ENCODE measurements at places on chromosomes 5 and 9.

DNA sequence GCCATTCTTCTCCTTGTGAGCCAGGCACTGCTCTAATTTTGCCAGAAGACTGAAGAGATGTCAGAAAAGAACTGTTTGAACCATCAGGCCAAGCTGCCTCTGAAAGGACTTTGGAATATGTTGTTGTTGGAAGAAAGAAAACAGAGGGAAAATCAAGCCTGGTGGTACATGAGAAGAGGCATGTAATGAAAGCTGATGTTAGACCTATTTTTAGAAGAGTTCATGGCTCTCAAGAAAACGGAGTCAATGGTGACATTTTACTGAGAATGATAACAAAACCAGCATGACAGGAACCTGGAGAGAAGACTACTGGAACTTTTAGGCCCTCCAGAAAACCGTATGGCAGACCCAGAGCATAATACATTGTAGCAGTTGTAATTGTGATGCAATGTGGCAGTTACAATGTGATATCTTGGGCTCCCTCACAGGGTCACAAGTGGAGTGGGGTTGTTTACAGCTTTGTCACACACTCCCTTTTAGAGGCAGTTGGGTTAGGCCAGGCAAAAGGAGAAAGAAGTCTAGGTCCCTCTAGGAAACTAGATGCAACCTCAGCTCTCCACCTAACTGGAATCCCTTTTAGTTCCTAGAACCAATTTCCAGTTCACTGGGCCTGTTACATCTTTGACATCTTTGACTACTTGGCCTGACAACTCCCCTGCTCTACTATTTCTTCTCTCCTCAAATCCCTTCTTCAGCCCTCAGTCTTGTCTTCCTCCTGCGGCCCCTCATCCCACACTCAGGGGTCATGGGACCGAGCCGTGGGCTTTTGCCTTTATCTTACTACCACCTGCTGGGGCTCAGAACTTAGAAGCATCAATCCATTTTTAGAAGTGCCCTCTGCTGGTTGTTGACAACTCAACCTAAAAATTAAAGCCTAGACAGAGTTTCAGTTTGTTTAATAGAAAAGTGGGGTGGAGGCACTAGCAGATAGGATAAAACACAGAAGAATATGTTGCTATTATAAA is 61.2 kb upstream of the JAK2 start:
- DNase-seq, result no peak

DNA sequence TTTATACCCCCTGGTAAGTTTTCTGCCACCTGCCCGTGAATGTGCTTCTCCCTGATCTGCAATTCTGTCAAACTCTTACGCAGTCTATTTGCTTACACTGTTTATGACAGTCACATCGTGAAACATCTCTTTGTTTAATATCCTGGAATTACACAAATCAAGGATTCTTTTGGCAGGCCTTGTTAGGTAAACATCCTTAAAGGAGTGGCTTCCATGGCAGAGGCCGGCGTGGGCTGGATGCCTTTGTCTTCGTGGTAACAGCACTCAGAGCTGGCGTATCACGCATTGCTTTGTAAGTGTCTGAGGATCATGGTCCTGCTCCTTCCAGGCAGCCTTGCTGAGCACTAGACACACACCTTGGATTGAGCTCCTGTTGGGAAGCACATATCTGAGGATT is 145.7 kb downstream of the IRX1 start:
- DNase-seq, result no peak

DNA sequence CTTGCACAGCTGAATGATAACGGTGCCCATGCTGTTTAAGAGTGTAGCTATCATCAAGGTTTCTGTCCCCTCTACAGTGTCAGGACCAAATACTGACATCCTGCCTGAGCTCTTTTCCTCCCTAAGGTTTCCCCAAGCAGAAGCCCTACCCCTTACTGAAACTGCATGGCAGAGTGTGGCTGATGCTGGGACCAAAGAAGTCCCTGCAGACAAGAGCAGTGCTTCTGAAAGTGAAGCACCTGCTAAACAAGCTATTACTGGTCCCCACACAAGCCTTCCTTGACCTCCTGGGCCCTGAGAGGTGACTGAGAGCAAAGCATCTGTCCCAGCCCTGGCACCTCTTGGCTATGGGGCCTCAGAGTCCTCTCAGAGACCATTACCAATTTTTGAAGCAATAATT is 56.1 kb downstream of the CFAP90 start:
- no peak for DNase-seq

DNA sequence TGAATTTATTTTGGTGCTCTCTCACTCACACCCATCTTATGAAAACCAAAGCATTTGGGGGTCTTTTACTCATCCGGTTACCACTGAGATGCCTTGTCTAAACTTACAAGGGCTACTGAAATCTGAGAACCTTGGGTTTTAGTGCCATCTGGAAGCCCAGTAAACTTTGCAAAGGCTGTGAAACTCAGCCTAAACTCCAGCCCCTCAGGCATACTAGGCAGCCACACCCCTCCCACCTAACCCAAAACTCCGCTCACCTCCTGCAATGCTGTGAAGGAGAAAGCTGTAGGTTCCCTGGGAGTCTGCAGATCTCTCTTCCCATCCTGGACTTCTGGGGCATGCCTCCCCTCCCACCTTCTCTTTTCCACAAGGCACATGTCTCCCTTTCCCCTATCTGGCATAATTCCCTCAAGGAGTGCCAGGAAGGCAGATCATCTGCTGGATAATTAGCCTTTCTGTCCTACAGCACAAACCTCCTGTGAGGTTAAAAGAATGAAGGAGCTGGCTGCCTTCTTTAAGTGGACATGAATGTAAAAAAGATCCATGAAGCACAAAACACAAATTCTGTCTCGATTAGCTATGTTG is 71.5 kb upstream of the ANXA1 start:
- no peak for DNase-seq

GRCh38 chr5:32308946-32309345 is 3.8 kb downstream of the MTMR12 start:
- no peak for DNase-seq

GRCh38 chr5:37490120-37490810 is 111.1 kb downstream of the WDR70 start:
- no peak for DNase-seq

Data from stimulated activated CD8-positive, alpha-beta memory T cell treated with anti-CD3 and anti-CD28 coated beads, Interleukin-4, amount 100 ng/mL, for 1 hour (primary cell).